NCI-H69 (cell line): ENCODE measurements at places on chromosomes 2 and 18.

DNA sequence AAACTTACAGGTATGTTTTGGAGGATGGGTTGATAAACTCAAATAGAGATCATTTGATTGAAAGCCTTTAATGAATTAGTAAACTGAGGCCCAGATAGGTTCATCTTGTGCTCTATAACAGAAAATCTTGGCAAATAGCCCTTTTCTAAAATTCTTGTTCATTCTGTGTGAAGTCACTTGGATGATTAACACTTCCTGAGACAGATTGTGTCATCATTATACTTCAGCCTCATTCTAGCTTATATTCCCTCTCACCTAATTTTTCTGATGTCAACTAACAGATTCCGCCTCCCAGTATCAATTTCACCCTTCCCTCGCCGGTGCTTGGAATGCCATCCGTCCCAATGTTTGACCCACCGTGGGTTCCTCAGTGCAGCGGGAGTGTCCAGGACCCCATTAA is 84.2 kb upstream of the RPE start:
- DNase-seq, result no peak

DNA sequence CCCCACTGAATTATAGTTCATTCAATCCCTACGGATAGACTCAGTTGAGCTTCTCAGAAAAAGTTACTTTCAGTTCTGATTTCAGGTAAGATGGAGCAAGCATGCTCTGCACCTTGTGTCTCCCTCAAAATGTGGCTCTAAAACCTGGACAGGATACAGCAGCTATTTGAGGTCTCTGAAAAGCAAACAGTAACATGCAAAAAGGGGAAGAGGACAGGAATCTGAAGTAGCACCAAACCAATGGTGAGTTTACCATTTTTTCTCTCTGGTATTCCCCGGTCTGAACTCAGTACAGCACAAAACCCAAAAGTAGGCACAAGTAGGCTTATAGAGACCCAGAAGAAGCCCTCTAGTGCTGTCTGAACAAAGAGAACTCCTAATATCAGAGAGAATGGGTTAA is 34.1 kb downstream of the LANCL1 start:
- DNase-seq, result no peak

GRCh38 chr2:42984081-42984480 is 191.7 kb upstream of the HAAO start:
- no peak for DNase-seq

DNA sequence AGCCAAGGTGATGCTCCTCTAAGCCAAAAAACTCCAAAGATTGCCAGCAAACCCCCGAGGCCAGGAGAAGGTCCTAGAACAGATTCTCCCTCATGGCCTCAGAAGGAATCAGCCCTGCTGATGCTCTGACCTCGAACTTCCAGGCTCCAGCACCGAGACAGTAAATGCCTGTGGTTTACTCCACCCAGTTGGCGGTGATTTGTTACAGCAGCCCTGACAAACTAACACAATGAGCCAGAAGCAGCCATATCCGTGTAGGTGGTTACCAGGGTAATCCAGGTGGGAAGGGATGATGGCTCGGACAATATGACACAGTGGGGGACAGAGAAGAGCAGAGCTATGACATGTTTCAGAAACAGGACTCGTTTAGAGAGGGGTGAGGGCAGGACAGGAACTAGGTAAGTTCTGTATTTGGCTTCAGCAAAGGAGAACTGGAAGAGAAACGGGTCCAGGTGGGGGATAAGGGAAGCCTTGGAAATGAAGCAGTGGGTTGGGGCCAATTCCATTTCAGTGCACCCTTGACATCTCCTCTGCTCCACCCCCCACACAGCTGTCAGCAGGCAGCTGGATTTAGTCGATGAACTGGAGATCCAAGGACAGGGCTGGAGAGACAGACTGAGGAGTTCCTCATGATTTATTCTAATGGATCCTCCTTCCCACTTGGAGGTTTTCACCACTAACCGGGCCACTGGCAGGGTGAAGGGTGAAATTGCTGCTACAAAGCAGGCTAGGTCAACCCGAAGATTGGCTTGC is 179.7 kb upstream of the SH3BP4 start:
- peak; percentile 67 for DNase-seq

GRCh38 chr2:4486971-4487370 is 783.6 kb downstream of the DCDC2C start:
- no peak for DNase-seq
